Calu3 (cell line): ENCODE measurements at places on chromosomes 7 and 10. TPM values are rescaled to one million over a fixed set of nuclear protein-coding genes. Genes with fewer than 3 reads are reported as not detected.

Gene KLF14
- total RNA-seq = 0.17 TPM in 1 of 2 replicates, not detected in the other

Gene KIAA1217
- 46.2 and 49.2 TPM in 2 replicates for total RNA-seq

Gene OR9A2
- not detected in 2 replicates for total RNA-seq

Gene C10orf143
- total RNA-seq = 0.50 and 0.78 TPM in 2 replicates

Gene PRPS1L1
- not detected in 2 replicates for total RNA-seq

Gene SUN3
- total RNA-seq = 1.1 and 1.8 TPM in 2 replicates

Gene ASB10
- not detected in 2 replicates for total RNA-seq

DNA sequence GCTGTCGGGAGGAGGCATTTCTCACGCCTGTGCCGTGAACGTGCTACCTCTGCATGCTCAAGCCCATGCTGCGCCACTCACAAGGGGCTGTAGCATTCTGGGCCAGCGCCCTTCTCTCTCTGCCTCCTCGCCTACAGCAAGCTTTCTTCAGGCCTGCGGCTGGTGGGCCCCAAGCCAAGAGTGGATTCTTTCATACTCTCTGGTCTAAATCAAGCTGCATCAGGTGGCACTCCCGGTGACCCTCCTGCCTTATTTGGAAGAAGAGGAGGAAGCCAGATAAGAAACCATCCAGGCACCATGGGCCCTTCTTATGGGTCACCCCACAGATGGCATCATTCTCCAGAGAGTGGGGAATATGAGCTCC is 86.7 kb upstream of the DUSP5 start:
- peaks cover 86% of the 10 kb centered on the region for H3K4me1 ChIP-seq
- peaks cover 41% of the 10 kb centered on the region for H3K36me3 ChIP-seq
- H3K27ac ChIP-seq = peak overlapping the region; percentile 99
- H3K4me3 ChIP-seq = peak overlapping the region; percentile 56
- no peaks in the 10 kb centered on the region for H3K27me3 ChIP-seq

DNA sequence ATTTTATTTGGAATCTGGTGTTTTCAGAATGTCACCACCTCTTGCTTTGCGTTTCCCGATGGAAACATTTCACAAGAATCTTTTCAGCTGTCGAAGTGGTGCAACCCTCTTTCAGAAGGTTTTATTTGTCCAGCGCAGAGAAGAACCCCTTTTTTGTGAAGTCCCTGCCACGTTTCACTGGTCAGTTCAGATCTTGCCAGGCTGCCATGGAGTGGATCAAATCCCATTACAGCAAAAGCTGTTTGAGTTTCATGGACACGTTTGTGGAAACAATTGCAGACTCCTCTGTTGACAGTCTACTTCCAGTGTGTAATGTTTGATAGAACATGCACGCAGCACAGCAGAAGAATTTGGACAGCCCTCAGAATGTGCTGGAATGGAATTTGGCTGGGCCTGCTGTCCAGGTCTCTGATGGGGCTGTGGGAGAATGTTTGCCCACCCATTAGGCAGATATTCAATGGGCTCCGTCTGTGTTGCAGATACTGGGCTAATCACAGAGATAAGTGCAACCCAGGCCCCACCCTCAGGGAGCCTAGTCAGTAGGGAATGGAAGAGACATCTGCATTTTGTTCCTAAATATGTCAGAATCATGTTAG is 143.2 kb downstream of the GRK5 start:
- no peaks in the 10 kb centered on the region for H3K36me3 ChIP-seq
- no peaks in the 10 kb centered on the region for H3K4me1 ChIP-seq
- DNase-seq = no peak

DNA sequence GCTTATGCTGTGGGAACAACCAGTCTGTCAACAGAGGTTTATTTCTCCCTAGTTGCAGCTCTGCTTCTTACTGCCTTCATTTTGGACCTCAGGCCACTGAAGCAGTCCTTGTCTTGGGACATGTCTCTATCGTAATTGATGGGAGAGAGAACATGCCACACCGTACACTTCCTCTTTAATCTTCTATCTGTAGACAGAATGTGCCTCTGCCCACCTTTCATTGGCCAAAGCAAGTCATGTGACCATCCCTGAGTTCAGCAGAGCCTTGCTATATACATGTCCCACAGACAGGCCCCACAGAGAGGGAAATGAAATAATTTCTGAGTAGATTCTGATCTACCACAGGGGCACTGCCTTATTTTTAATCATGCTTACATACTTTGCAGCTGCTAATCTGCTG is 98.0 kb downstream of the KCND2 start:
- DNase-seq = no peak
- no peak overlapping the region for H3K4me3 ChIP-seq
- H3K4me1 ChIP-seq = peaks cover 8% of the 10 kb centered on the region

GRCh38 chr7:132656846-132657776 is 80.8 kb upstream of the PLXNA4 start:
- no peak overlapping the region for H3K4me3 ChIP-seq
- no peaks in the 10 kb centered on the region for H3K36me3 ChIP-seq
- H3K27me3 ChIP-seq = peaks cover 69% of the 10 kb centered on the region
- H3K27ac ChIP-seq = no peak overlapping the region
- peak; percentile 9 for DNase-seq
- no peaks in the 10 kb centered on the region for H3K4me1 ChIP-seq

GRCh38 chr7:36469236-36469635 is 79.6 kb downstream of the ANLN start:
- H3K36me3 ChIP-seq = peaks cover 11% of the 10 kb centered on the region
- no peak overlapping the region for H3K4me3 ChIP-seq
- no peaks in the 10 kb centered on the region for H3K27me3 ChIP-seq
- no peak overlapping the region for H3K27ac ChIP-seq
- no peak for DNase-seq
- H3K4me1 ChIP-seq = peaks cover 43% of the 10 kb centered on the region

DNA sequence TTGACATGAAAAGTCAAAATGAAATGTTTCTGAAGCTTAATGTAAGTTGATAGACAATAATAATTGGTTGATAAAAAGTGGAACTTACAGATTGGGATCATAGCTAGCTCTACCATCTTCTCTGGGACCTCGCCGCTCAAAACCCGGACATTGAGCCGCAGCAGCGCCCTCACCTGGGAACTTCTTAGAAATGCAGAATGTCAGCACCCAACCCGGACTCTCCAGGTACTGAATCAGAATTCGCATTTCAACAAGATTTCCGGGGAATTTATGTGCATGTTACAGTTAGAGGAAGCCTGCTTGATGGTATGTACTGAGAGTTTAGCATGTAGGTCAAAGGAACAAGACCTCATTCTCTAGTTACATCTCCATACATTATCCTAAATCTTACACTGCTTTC is 36.7 kb upstream of the ABLIM1 start:
- H3K36me3 ChIP-seq = no peaks in the 10 kb centered on the region
- no peak overlapping the region for H3K4me3 ChIP-seq
- no peaks in the 10 kb centered on the region for H3K27me3 ChIP-seq
- H3K27ac ChIP-seq = no peak overlapping the region
- peak; percentile 58 for DNase-seq
- H3K4me1 ChIP-seq = peaks cover 27% of the 10 kb centered on the region

DNA sequence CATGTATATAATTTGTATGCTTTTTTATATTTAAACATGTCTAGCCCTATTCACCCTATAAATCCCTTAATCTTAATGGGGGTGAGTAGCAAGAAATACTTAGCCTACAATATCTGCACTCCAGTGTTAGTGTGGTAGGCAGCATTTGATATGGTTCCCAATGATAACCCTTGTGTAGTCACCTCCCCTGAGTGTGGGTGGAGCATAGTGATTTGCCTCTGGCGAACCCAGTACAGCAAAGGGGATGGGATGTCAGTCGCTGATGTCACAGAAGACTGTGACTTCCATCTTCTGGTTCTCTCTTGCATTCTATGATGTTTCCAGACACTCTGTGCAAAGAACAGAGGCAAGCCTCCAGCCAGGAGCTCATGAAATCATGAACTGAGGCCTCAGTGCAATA is 211.2 kb downstream of the CRPPA start:
- no peak overlapping the region for H3K27ac ChIP-seq
- DNase-seq = no peak
- no peaks in the 10 kb centered on the region for H3K36me3 ChIP-seq
- H3K4me1 ChIP-seq = peaks cover 25% of the 10 kb centered on the region
- H3K4me3 ChIP-seq = no peak overlapping the region

GRCh38 chr10:59970396-59971368 is 64.3 kb upstream of the CCDC6 start:
- H3K4me1 ChIP-seq = peaks cover 36% of the 10 kb centered on the region
- H3K27ac ChIP-seq = no peak overlapping the region
- H3K4me3 ChIP-seq = no peak overlapping the region

GRCh38 chr7:55520426-55521140 is 51.7 kb downstream of the VOPP1 start:
- DNase-seq = no peak
- H3K4me1 ChIP-seq = no peaks in the 10 kb centered on the region
- no peak overlapping the region for H3K4me3 ChIP-seq
- no peaks in the 10 kb centered on the region for H3K27me3 ChIP-seq

DNA sequence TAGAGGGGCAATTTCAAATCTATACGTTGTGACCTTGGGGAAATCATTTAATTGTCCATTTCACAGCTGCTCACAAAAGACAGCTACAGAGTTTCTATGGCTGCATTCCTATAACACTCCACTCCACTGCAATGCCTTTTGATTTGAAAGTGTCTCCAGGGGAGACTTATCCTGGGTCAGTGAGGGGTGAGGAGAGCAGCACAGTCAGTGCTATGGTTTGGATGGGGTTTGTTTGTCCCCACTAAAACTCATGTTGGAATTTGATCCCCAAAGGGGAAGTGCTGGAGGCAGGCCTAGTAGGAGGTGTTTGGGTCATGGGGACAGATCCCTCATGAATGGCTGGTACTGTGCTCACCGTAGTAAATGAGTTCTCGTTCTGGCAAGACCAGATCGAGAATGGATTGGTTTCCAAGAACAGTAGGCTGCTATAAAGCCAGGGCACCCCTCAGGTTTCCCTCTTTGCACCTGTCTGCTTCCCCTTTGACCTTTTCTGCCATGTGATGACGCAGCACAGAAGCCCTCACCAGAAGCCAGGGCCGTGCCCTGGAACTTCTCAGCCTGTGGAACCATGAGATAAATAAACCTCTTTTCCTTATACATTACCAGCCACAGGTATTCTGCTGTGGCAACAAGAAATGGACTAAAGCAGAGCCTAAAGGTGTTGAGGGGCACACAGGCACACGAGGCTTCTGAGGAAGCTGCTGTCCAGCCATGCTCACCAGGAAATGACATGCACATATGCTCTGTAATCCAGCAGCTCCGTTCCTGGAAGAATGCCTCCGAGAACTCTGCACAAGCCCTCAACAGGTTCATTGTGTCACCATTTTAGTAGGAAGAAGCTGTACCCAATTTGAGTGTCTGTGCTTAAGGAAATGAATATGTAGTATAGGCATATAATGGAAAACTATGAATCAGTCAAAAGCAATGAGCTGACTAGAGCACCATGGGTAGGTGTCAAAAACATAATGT is 5.0 kb upstream of the PAPOLB start:
- H3K4me3 ChIP-seq = no peak overlapping the region
- no peaks in the 10 kb centered on the region for H3K36me3 ChIP-seq
- peaks cover 57% of the 10 kb centered on the region for H3K27me3 ChIP-seq
- H3K27ac ChIP-seq = no peak overlapping the region

GRCh38 chr10:111954386-111954785 is 229.2 kb downstream of the GPAM start:
- no peak overlapping the region for H3K27ac ChIP-seq
- H3K4me1 ChIP-seq = peaks cover 9% of the 10 kb centered on the region
- DNase-seq = no peak
